ENCODE measurements at places on chromosomes 12 and 14.

DNA sequence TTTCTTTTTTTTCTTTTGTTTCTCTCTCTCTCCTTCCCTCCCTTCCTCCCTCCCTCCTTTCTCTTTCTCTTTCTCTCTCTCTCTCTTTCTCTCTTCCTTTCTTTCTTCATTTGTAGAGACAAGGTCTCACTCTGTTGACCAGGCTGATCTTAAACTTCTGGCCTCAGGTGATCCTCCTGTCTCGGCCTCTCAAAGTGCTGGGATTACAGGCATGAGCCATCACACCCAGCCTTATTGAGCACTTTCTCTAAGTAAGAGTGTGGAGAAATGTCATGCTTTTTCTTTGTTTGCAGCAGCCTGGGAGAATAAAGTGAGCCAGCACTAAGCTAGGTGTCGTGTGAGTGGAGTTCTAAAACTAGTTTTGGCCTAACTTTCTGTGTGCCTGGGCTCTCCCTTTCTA lies 74.0 kb downstream of the TTC7B start:
- no peak for DNase-seq

DNA sequence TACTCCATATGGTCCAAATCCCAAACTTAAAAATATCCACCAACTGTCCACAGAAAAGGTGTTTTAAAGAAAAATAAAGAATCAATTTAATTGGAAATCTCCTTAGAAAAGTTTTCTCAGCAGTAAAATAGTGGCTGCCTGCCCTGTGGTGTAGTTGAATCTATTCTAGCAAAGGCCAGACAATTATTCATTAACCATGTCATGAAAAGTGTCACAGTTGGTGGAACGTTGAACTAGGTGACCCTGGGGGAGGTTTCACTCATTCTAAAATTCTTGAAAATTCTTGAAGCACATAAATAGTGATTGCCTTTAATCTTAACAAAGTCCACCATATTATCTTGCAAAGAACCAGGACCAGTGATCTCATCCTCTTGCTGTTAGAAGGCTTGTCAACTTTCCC lies 78.4 kb upstream of the GZMB start:
- no peak for DNase-seq

DNA sequence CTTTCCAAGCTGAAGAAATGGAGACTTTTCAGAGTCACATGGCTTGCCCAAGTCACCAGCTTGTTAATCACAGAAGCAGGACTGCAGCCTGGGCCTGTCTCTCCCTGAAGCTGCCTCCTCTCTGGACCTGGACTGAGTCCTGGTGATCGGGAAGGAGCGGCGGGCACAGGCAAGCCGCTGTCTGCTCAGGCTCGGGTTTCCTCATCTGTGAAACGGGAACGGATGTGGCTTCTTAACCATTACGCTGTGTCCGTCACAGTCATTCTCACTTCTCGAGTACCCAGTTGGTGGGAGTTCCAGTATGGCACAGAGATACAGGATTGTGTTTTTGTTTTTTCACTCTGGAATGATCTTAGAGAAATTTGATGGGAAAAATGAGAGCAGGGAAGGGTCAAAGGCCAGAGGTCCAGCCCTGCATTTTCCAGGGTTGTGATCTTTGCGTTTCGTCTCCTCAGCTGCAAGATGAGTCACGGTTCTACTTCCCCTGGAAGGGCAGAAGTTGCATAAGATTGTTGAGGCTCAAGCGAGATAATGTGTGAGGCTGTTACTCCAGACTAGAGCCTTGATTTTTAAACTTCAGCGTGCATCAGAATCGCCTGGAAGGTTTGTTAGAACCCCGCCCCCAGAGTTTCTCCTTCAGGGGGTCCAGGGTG lies 7.6 kb upstream of the LRTM2 start:
- no peak for DNase-seq

DNA sequence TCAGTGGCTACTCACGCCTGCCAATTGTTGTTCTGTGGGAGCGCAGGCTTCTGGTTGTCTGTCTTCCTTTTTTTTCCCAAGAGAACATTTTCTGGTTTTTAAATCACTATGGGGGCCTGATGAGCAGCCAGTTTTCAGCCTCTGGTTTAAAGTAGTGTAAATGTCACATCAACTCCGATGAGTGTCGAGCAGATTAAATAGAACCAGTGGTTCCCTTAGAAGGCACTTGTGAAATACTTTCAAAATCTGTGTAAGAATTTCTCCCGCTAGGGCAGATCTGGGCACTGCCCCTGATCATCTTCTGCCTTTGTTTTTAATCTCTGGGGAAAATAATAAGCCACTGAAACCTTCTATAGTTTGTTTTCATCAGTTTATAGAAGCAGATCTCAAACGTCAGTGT lies 130.4 kb downstream of the PRIMA1 start:
- no peak for DNase-seq

- DNase-seq: no peak
Measured at GRCh38 chr14:95876761-95877538, at the start of gene TUNAR. Gene TUNAR, plus strand, starts transcription at chr14:95876832.

- no peak for DNase-seq
Measured at GRCh38 chr14:33062476-33062875, 123.8 kb downstream of the NPAS3 start.

DNA sequence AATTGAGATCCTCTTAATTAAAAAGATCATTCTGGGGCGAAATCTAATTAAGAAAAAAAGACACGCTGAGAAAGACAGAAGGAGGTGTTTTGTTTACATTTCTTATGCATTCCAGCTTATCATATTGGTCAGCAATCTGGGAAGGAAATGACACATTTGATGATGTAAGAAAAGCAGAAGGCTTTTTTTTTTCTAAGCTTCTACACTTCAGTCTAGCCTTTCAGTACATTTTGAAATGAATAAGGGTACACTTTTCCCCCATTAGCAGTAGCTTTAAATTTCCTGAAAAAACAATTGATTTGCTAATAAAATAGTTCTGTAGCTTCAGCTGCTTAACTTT lies 5.9 kb upstream of the GSC start:
- DNase-seq: no peak

- DNase-seq: no peak
Measured at GRCh38 chr14:71713016-71713415, 219.2 kb upstream of the RGS6 start.

DNA sequence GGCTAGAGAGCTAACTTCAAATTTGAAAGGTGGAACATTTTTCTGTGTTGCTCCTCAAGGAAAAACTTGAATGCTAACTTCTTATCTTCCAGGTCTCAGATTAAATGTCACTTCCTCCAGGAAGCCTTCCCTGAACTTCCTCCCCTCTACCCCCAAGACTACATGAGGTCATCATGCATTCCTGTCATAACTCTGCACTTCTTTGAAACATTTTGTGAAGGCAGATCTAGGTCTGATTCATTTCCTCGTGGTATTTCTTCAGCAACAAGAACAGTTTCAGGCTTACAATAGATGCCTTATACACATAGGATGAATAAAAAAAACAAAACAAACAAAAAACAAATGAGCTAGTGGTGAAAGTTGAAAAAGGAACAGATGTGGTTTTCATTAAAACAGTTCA lies 97.1 kb upstream of the SRRM4 start:
- no peak for DNase-seq

GRCh38 chr12:24730489-24730896 lies 218.4 kb downstream of the BCAT1 start:
- no peak for DNase-seq

- no peak for DNase-seq
Measured at GRCh38 chr14:104697317-104697703, 7.9 kb downstream of the INF2 start.

GRCh38 chr12:110105159-110105558 lies 19.0 kb upstream of the IFT81 start:
- DNase-seq: no peak

DNA sequence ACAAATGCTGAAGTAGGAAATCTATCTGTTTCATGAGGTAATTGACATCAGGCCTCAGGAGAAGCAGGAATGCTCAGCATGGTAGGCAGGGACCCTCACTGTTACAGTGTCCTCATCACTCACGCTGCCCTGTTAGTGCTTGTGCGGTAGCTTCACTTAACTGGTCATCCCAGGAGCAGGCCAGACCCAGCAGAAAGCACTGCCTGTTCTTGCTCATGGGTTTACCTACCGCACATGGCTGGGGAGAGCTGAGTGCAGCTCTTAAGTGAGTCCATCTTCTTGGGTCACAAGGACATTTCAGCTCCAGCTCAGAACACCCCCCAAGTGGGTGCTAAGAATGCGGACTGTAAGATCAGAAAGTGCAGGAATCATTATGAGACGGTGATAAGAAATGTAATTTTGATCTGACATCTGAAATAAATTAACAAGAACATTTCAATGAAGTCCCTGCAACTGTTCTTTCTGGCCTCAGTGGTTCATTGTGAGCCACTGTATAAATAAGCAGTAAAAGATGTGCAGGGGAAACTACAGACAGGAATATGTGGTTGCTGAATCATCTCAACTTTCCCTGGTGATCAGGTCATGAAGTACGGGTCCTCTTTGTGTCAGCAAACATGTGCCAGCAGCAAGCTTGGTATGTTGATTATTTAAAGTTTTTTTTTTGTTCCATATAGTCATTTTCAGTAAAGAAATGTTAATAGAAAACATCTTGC lies 757.7 kb upstream of the TMEM132C start:
- no peak for DNase-seq

DNA sequence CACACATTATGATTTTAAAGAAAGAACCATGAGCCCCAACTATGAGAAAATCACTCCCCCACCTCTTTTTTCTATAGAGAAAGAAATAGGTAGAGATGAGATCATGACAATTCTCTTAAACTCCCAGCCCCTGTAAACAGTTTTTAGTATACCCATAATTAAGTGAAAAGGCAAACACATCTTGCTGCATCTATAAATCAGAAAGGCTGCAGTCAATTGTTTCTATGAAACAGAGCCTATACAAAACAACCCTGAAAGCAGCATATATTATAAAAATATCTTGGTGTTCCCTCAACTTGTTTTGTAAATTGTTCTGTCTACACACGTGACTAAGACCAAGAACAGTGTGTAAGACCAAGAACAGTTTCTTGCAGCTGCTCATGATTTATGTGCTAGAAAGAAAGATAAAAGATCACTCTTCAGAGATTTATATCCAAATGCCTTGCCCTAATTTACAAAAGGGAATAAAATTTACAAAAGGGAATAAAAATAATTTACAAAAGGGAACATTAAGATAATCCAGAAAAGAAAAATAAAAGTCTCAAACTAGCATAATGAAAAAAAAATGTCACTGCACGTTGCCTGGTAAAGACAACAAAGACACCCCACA lies 4.8 kb downstream of the KITLG start:
- DNase-seq: no peak

GRCh38 chr14:81565441-81566290 lies 32.0 kb upstream of the SEL1L start:
- no peak for DNase-seq

GRCh38 chr14:39984323-39984722 lies 552.1 kb upstream of the FBXO33 start:
- DNase-seq: no peak

GRCh38 chr12:102234599-102234998 lies 37.0 kb upstream of the PMCH start:
- DNase-seq: no peak

- no peak for DNase-seq
Measured at GRCh38 chr14:77061630-77062257, 33.2 kb upstream of the IRF2BPL start.

GRCh38 chr14:50237427-50237826 lies 6.0 kb upstream of the SOS2 start:
- DNase-seq: no peak

DNA sequence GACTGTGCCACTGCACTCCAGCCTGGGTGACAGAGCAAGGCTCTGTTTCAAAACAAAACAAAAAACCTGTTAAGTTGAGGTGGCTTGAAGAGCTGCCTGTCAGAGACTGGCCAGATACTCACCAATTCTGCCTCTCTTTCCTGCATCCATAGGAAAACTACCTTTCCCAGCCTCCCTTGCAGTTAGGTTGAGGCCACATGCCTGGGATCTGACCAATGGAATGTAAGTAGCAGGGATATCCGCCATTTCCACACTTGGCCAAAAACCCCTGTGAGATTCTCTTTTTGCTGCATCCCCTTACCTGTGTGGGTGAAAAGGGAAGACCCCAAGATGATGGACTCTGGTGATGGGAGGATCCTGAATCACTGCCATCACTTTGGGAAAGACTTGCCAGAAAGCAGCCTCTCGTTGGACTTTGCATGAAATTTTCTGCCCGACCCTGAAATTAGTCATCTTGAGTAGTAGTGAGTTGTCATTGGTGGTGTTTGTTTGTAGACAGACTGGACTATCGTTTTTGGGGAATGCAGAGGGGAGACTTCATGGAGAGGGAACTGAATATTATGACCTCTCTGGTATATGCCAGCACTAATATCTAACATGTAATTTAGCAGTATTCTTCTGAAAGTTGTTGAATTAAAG lies 14.0 kb downstream of the GPR68 start:
- DNase-seq: no peak

GRCh38 chr12:89311703-89312293 lies 40.5 kb downstream of the DUSP6 start:
- no peak for DNase-seq

DNA sequence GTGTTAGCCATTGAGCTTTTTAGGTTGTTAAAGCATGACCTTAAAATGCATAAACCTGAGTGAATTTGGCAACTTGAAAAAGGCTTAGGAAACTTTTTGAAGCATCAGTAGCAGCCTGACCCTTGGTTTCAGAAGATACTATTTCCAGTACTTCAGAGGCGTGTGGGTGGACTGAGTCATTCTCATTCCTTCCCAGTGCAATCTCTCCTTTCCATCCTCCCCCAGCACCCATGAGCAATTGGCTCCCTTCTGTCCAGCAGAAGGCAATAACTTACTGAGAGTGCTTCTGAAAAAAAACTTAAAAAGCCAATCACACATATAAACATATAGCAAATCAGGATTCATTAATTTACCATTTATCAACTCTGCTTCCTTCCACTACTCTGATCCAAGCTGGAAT lies 299.3 kb upstream of the STXBP6 start:
- no peak for DNase-seq

DNA sequence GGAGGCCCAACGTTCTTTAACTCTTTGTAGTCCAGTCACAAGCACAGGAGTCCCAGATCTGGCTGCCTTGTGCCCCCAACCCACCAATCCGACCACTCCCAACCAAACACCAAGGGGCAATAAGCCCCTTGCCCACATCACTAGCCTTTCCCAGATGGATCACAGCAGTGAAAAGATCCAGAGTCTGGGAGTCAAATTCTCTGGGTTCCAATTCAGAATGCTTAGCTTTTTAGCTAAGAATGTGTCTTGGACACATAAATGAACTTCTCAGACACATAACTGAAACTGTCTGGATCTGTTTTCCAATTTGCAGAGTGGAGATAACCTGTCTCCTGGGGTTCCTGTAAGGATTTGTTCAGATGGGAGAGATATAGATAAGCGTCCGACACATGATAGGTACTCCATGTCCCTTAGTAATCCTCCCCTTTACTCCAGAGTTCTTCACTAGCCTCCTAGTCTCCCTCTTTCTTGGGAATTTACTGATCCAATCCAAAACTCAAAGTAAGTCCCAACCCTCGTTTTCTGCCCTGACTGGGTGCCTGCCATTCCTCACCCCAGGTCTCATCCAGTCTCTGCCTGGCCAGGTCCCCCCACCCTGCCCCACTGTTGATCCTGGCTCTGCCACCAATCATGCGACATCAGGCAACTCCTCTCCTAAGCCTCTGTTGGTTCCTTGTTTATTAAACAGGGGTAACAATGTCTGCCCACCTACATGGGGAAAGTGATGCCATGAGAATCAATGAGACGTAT lies 439 bp upstream of the TNFRSF1A start:
- no peak for DNase-seq

GRCh38 chr12:90004319-90005074 lies 295.9 kb upstream of the ATP2B1 start:
- no peak for DNase-seq

GRCh38 chr14:102624666-102625065 lies 32.2 kb downstream of the RCOR1 start:
- DNase-seq: no peak

Measured in stimulated activated CD8-positive, alpha-beta memory T cell treated with anti-CD3 and anti-CD28 coated beads, Interleukin-4, amount 100 ng/mL, for 1 hour (primary cell).